ENCODE measurements at places on chromosomes 2 and 18.
A peak's percentile ranks its signal among the peaks of the same experiment; 100 is the strongest.

GRCh38 chr2:18630101-18630500 is 40.7 kb upstream of the NT5C1B start:
- no peak for DNase-seq

GRCh38 chr2:7601990-7602389 is 684.8 kb downstream of the RNF144A start:
- no peak for DNase-seq

- no peak for DNase-seq
These were observed 120.4 kb downstream of the KLHL29 start for GRCh38 chr2:23505218-23505983.

- DNase-seq, result no peak
These were observed 8.2 kb upstream of the TOGARAM2 start for GRCh38 chr2:28972778-28973335.

DNA sequence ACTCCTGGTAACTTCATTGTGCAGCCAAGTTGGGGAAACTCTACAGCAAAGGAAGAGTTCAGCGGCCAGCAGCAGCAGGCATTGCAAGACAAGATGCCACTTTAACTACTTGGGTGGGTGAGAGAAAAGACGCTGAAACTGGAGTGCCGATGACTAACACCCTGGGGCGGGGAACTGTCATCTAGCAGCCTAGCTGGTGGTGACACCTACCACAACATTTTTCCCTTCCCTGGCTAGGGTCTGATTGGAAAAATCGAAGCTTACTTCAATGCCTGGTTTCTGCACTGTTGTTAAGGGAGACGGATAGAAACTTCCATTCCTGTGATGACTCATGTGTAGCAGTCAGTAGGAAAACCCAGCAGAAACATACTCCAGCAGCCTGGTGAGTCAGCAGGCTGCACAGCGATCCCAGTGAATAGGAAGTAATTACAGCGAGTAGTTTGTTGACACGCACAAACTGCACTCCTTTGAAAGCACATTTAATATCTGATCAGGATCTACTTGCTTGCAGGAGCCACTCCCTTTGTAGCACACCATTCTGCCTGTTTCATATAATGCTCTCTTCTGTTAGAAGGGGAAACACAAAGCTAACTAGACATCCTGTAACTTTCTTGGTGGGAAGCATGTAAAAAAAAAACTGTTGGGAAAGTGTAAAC is 62.1 kb upstream of the MAPRE2 start:
- peak; percentile 58 for DNase-seq

- DNase-seq, result no peak
These were observed 278.7 kb downstream of the GULP1 start for GRCh38 chr2:188570370-188570769.

GRCh38 chr18:48693006-48693405 is 154.2 kb downstream of the CTIF start:
- no peak for DNase-seq

GRCh38 chr18:44067186-44067585 is 613.5 kb upstream of the SETBP1 start:
- no peak for DNase-seq

DNA sequence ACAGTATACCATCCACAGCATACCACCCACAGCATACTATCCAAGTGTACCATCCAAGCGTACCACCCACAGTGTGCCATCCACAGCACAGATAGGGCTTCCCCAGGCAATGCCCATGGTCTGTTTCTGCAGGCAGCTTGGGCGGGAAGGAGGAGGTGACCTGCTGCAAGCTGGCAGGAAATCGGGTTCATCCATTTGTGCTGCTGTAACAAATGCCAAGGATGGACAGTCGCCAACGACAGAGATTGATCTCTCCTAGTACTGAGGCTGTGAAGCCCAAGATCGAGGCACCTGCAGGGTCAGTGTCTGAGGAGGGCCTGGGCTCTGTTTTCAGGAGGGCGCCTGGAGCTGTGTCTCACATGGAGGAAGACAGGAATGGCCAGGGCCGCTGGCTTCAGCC is 93.6 kb upstream of the SNTG2 start:
- DNase-seq, result no peak

DNA sequence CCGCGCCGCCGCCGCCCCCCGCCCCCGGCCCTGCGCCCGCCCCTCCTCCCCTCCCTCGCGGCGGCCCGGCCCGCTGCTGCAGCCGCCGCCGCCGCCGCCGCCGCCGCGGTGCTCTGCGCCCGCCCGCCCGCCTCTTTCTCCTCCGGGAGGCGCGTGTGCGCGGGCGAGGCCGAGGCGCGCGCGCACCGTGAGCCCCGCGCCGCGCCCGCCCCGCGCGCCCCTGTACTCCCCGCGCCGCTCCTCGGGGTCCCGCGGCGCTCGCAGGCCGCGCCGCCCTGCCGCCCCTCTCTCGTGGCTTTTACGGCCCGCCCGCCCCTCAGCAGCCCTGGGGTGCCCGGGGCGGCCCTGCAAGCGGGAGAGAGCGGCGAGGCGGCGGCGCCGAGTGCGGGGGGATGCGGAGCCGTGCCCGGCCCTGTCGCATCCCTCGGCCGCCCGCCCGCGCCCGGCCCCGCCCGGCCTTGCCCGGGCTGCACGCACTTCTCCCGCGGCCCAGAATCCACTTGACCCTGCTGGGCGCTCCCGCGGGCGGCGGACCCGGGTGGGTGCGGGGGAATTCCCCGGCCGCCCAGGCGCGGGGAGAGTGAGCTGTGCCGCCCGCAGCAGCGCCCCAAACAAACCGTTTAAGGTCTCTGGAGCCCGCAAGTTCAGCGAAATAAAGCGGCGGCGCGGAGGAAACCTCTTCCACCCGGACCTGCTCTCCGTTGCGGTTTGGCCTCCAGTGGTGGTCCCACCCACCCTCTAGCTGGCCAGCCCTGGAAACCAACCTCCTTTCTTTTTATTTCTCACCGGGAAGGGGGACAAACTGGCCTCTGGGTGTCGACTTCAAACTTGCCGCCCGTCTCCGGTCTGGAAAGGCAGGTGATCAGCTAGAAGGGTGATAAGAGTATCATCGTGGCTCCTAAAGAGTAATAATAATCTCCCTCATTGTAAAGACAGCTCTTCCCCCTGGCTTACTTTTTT is 37.4 kb downstream of the AFF3 start:
- DNase-seq, result no peak

DNA sequence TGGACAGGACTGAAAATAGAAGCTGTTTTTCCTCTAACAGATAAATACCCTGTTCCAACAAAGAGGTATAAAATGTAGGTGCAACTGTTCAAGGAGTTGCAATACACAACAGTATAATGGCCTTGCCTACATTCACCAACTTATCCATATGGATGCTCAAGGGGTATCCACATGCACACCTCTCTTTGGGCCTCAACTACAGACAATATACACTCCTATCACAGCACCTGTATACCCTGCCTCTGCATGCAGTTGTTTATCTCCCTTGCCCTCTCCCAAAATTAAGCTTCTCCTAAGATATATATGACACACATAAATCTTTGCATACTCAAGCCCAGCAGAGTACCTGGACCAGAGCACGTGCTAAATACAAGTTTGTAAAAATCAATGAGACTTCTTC is 37.3 kb downstream of the DARS1 start:
- DNase-seq, result no peak

DNA sequence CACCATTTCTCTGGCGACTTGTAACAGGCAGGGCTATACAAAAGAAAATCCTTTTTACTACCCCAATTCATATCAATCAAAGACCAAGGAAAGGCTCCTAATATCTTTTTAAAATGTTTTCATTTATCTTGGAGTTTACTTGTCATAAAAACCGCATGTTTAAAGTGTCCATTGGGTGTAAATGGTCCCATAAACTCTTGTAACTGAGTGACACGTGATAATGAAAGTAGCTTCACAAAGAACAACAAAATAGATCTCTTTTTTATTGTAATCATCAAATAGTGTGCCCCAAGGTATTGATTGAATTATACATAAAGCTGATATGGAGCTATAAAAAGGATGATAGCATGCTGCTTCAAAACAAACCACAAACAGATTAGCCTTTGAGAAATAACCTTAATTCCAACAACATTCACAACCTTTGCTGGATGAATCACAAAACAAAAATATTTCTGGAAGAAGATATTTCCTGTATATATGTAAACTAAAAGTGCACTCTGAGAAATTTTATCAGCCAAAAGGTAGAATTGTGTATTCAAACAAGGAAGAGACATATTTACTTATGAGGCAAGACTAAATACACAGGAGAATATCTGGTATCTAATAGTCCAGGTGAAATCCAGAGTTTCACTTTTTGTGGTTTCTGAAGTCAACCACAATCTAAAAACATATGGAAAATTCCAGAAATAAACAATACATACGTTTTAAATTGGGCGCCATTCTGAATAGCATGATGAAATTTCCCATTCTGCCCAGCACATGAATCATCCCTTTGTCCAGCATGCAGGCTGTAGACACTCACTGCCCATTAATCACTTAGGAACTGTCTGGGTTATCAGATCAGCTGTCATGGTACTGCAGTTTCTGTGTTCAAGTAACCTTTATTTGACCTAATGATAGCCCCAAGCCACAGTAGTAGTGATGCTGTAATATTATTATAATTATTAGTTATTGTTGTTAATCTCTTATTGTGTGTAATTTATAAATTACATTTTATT is 237.5 kb downstream of the PIK3C3 start:
- no peak for DNase-seq

DNA sequence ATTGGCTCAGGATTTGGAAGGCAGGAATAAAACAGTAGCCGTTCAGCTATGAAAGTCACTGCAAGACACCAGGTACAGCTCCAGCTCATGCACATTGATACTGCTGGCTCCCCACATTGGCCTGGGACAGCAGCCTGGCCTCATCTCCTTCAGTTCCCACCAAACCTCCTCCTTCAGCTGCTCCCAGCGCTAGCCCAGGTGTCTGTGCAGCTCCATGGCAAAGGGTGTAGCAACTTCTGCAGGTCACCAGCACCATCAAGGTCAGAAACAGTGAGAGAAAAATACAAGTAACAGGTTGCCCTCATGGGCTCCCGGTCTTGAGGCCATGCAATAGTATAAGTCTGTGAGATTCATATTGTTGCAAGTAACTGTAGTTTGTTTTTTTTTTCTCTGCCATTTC is 216.7 kb upstream of the CTAGE1 start:
- DNase-seq, result no peak

DNA sequence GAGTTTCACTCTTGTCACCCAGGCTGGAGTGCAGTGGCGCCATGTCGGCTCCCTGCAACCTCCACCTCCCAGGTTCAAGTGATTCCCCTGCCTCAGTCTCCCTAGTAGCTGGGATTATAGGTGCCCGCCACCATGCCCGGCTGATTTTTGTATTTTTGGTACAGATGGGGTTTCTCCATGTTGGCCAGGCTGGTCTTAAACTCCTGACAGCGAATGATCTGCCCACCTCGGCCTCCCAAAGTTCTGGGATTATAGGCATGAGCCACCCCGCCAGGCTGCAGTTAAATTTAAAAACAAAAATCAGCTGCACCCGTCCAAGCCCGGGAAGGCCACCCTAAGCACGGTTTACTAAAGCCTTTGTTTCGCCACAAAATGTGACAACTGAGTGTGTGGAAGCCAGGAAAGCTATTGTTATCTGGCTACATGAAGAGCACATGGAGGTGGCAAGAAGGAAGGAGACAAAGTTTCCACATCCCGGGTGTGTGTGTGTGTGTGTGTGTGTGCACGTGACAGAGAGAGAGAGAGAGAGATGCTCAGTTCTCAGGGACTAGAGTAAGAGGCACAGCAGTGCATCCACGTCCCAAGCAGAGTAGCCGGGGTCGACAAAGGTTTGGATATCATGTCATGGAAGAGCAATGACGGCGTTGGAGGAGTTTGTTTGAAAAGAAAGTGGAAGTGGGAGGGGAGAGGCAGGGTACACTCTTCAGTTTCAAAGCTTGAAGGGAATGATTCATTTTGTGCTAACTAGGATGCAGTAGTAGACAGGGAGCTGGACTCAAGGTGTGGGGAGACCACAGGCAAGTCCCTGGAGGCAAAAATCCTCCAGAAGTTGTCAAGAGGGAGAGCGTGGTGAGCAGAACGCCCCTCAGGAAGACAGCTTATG is 20.1 kb downstream of the INPP5D start:
- no peak for DNase-seq

DNA sequence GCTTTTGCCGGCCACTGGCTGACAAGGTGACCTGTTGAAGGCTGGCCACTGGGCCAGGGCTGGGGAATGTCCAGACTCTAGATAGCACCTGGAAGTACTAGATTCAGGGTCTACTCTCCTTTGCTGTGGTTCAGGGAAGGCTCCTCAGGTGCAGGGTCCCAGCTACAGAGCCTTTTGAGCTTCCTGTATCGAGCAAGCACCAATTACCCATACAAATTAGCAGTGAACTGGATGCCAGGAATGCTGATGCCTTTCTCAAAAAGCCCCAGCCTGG is 213.4 kb downstream of the CYP26B1 start:
- DNase-seq, result no peak

- no peak for DNase-seq
These were observed 73.8 kb upstream of the NEUROD1 start for GRCh38 chr2:181754105-181754504.

- peak; percentile 74 for DNase-seq
These were observed 1.8 kb upstream of the TGIF1 start for GRCh38 chr18:3447895-3448837.

- no peak for DNase-seq
These were observed 97.2 kb upstream of the LPIN2 start for GRCh38 chr18:3110034-3110752.

DNA sequence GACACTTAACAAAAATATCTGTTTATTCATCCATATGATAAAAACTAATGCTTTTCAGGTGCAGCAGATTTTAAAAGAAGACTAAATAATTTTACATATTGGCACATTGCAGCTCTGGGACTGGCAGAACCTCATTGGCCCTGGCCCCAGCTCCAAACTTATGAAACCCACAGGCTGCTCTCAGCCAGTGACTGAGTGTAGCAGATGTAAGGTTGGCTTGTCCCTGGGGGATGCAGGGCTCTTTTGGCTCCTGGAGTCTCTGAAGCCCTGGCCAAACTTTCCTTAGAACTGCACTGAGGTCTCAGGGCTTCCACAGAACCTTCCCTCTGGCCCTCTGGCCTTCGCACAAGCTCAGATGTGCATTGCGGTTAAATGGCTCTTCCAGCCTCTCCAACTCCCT is 725.0 kb upstream of the SOX11 start:
- no peak for DNase-seq

DNA sequence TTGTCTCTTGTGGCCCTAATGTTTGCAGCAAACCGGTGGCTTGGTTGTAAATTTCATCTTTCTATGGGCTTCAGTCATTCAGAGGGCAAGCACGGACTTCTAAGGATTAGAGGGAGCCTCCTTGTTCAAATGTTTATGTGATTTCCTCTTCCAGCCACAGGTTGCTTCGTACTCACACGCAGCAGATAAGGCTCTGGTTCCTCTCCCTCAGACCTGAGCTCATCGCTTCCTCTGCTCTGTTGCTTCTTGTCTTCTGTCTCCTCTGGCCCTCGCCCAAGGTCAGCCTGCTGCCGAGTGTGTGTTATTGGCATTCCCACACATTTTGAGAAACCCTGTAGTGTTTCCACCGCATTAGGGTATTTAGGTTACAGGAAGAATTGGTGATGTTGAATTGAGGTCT is 44.0 kb downstream of the MYL12B start:
- DNase-seq, result no peak

- no peak for DNase-seq
These were observed 61.8 kb downstream of the C2orf76 start for GRCh38 chr2:119304847-119305246.

Measured in T1000 (cell line).